ENCODE measurements at places on chromosomes 3 and 15. TPM values are rescaled to one million over a fixed set of nuclear protein-coding genes. Genes with fewer than 3 reads are reported as not detected.

DNA sequence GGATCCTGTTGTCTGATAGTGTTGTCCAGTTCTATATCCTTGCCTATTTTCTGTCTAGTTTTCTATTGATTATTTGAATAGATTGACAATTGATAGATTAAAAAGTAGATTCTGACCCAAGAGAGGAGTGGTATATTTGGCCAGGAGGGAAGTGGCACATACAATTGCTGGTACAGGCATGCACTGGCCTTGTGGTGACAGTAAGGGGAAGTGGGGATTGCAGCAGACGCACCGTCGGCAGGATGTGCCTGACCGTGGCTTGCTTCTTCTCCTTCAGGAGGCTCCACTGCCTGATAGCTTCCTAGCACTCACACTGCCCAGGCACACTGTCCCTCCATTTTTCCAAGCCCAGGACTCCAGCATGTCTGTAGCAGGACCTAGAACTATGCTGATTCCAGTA, 10.5 kb downstream of the GABRG3 start:
- H3K27me3 ChIP-seq: no peaks in the 10 kb centered on the region
- H3K27ac ChIP-seq: no peak overlapping the region
- DNase-seq: no peak

The ASB14 gene
- 1.2 TPM for total RNA-seq

DNA sequence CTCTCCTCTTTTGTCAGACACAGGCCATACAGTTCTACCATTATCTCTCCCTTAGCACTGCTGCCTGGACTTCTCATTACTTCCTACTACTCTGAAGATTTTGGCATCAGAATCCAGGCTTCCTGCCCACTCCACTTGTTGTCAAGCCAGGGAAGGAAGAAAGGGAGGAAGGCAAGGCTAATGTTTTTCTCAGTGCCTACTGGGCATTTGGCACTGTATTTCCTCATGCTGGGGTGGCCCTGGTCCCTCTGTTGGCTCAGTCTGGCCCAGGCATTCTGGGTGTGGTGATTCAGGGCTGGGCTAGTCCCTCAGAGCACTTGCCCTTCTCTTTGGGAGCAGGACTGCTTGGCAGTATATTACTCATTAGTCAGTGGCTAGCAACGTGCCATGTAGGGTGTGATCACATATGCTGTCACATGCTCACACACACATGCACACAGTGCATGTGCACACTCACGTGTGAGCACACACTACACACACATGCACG, 52.9 kb downstream of the BSN start:
- no peak overlapping the region for H3K27ac ChIP-seq
- no peak overlapping the region for H3K4me3 ChIP-seq
- DNase-seq: no peak
- H3K4me1 ChIP-seq: no peaks in the 10 kb centered on the region

The ARHGEF26 gene
- 33.0 TPM for total RNA-seq

DNA sequence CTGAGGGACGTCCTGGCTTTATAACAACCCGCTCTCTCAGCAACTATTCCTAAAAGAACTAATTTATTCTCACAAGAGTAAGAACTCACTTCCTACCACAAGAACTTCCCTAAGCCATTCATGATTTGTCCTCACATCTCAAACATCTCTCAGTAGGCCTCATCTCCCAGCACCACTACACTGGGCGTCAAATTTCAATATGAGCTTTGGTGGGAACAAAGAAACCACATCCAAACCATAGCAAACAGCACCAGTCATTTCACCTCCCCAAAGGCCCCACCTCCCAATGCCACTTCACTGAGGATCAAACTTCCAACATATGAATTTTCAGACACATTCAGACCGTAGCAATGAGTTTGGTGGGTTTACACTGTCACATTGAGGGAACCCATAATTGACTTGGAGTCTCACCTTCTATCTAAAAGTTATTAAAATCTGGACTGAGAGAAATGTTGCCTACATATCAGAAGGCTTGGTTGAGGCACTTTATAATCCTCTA, 116.4 kb upstream of the AGBL1 start:
- no peaks in the 10 kb centered on the region for H3K27me3 ChIP-seq
- no peaks in the 10 kb centered on the region for H3K36me3 ChIP-seq
- no peak overlapping the region for H3K4me3 ChIP-seq

Data from testis (tissue), 5 donors.